ENCODE measurements at places on chromosomes 1 and 21.

DNA sequence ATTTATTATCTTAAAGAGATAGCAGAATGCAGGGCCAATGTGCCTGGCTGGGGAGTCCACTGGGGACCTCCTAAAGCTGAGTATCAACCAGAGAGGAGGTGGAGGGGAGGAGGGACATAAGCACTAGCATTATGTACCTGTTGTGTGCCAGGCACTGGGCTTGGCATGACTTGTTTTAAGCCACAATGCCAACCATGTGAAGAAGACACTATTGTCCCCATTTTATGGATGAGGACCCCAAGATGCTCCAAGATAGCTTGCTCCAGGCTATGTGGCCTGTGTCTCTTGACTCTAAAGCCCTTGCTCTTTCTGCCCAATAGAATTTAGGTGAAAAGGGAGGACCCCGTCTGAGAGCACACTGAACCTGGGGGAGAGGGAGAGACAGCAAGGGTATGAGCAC is 111.3 kb downstream of the GLIS1 start:
- DNase-seq = no peak

GRCh38 chr1:44571712-44572571 is 102.3 kb downstream of the TMEM53 start:
- no peak for DNase-seq

DNA sequence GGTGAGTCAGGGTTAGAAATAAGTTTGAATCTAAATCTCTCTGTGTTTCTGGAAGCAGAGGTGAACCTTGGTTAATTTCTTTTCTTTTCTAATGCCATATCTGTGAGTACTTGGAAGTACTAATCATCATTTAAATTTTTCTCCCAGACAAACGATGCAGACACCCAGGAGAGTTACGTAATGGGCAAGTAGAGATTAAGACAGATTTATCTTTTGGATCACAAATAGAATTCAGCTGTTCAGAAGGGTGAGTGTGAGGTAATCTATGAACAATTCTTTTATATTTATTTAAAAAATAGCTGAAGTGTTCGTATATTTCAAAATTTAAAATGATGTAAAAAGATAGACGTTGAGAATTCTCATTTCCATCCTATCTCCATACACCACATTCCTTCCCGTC is 11.2 kb downstream of the C4BPA start:
- DNase-seq = no peak

DNA sequence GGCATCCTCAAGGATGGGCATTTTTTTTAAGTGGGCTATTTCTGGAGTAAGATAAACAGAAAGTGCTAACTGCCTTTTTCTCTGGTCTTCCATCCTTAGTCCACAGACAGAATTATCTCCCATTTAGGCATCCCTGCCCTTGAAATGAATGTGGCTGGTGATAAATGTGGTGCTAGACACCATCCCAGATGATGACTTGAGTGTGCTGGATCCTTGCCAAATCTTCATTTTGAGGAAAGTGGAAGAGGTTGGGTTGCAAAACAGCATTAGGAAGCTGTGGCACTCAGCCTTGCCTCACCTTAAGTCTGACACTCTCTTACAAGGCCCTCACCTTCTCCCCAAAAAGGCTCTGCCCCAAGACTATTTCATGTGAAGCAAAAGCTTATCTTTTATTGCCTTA is 19.2 kb downstream of the MAB21L3 start:
- DNase-seq = no peak
